ENCODE measurements at places on chromosomes 13 and 19.

- no peak for DNase-seq
Measured at GRCh38 chr13:34419025-34419424, 523.0 kb upstream of the NBEA start.

DNA sequence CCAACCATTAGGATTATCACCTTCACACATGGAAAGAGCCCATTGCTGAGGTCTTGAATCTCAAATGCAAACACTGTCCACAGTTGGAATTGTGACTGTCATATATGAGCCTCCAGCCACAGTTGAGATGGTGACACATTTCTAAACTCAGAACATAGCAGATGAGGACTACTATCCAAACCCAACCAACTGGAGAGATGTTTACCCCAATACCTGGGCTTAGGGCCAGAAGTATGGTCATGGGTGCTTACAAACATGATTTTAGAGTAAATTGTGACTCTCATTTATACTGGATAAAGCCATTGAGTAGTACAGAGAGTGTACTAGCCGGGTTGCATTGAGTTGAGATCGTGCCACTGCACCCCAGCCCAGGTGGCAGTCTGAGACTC is 14.0 kb upstream of the ZNF681 start:
- DNase-seq: no peak

DNA sequence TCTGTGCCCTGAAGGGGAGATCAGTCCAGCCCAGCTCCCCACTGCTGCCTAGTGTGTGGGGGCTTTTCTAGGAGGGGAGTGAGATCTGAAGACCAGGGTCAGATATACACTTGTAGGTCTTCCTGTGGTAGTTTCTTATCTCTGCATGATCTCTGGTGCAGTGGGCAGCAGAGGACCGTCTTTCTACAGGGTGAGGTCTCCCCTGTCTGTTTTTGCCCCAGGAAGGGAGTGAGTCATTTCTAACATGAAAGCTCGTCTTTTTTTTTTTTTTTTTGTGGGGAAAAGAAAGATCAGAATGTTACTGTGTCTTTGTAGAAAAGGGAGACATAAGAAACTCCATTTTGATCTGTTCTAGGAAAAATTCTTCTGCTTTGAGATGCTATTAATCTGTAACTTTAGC is 8.8 kb upstream of the ZNF808 start:
- DNase-seq: no peak

DNA sequence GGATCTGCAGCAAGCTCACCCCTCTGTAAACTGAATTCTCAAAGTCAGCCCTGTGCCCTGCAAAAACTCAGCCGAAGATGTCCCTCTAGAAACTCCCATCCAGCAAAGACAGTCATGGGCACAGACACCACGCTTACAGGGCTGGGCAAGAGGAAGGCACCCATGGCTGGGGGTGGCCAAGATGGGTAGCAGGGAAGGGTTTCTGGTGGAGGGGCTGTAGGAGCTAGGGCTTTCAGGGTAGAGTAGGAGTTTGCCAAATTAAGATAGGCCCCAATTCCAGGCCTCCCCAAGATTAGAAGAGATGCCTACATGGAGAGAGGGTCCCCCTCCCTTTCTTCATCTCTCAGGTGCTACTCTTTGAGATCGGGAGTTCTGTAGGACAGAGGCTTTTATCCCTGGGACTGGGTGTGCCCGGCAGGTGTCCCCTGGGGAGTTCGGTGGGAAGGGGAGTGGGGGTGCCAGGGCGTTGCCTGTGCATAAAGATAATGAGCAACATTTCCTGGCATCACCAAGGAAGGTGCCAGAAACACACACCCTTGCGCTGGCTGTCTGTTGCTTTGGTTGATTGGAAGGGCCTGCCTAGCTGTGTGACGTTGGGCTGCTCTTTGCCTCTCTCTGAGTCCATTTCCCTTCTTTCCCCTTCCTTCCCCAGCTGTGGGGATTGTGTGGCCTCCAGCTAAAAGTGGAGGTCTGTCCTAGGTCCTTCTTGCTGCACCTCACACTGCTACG is 9.4 kb downstream of the NRTN start:
- no peak for DNase-seq

DNA sequence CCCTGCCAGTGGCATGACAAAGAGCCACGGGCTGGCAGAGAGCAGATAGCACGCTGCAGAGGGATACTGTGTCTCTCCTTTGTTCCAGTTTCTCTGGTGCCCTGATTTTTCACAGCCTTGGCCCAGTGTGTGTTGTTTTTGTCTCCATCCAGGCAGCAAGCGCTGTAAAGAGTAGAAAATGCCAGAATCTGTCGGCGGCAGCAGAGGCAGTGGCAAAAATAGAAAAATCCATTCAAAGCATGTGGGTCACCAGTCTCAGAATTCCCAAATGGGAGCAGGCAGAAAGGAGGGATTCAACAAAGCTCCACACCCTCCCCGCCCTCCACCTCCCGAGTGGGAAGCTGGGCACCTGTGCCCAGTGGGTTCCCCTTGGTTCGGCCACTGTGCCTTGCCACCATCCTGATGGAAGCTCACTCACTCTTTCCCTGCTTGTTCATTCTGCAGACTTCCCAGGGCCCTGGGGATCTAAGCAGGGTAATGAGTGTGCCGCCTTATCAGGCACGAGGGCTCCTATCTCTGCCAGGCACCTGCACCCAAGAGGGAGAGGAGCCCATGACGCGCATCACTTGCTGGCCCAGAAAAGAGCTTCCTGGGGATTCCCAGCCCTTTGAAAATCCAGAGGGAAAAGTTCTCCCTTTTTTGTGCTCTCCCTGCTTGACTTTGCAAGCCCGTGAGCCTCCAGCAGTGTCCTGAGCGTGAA is 416.9 kb downstream of the IRS2 start:
- no peak for DNase-seq
